Activated CD8-positive, alpha-beta memory T cell treated with anti-CD3 and anti-CD28 coated beads for 48 hours (primary cell): ENCODE measurements at places on chromosomes 7 and 10.

- DNase-seq, result peak; percentile 33
These were observed at the start of gene GPR158 for GRCh38 chr10:25174461-25175230. TSS of gene GPR158 (plus strand) at chr10:25175001. CDS start at chr10:25175421, 420 bp downstream.

- DNase-seq, result no peak
These were observed 100.9 kb upstream of the CHST15 start for GRCh38 chr10:124194199-124194824.

DNA sequence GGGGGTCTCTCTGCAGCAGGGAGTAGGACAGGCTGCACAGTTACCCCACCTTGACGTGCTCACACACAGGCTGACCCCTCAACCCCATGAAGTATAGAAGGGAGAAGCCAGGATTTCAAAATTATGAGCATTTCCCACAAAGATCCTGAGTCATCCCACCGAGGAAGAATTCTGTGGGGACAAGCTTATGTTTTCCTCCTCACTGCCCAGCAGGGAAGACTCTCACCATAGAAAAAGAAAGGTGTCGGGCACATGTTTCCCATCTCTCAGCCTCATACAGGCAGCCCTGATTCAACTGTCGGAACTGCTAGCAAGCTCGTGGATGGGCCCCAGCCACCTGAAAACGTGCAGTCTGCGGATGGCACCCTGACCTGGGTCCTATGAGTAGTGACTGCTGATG, 499.7 kb upstream of the MKI67 start:
- no peak for DNase-seq

- no peak for DNase-seq
These were observed 160.8 kb downstream of the CHN2 start for GRCh38 chr7:29355388-29355787.
